ENCODE measurements at places on chromosomes 11 and 22.

GRCh38 chr22:41280065-41280464, 5.9 kb downstream of the RANGAP1 start:
- no peak for DNase-seq

GRCh38 chr22:46213052-46213451, 37.0 kb downstream of the CDPF1 start:
- no peak for DNase-seq

DNA sequence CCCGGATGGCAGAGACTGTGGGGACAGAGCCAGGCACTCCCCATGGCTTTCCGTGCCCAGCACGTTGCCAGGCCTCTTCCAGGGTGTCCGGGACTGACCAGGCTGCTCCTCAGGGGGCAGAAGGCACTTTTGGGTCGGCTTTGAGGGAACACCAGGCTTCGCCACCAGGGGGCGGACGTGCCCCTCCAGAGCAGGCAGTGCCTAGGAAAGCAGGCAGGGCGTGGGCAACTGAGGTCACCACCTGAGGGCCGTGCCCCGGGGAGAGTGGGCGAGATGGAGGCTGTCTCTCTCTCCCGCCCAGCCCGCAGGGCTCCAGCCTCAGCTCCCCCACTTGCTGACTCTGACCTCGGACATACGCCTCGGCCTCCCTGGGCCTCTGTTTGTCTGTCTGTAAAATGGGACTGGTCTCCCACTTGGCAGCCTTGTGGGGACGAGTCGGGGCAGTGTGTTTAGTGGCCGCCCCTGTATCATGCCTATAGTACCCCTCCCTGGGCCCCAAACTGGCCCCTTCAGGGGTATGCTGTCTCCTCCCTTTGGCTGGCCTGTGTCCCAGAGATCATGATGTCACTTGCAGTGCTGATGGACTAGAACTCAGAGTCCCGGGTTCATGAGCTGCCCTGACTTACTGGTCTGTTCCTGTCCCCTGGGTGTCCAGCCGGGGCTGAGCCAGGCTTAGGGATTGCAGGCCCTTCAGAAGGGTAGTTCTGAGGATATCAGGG, 4.4 kb upstream of the PRR5 start:
- peak; percentile 88 for DNase-seq

DNA sequence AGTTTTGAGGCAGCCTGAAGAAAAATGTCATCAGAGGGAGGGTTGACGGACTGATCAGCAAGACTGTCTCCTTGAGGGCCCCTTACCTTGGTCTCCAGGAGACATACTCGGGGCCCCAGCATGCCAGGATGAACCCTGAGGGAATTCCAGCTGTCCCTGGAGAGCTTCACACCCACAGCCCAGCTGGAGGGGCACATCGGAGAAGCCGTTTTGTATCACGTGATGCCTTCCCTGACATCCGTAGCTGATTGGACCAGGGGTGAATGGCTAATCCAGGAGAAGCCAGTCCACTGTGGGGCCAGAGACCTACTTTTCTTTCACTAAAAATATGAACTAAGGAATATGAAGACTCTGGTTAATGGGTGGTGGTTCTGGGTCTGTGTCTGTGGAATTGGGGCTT, 86.0 kb upstream of the TP53I11 start:
- no peak for DNase-seq

- DNase-seq: peak; percentile 24
Observed at GRCh38 chr22:25564979-25565677, 653 bp downstream of the GRK3 start.

GRCh38 chr11:117691218-117691514, 105.8 kb downstream of the DSCAML1 start:
- DNase-seq: no peak

- no peak for DNase-seq
Observed at GRCh38 chr11:40080434-40080833, 1379.0 kb downstream of the LRRC4C start.

DNA sequence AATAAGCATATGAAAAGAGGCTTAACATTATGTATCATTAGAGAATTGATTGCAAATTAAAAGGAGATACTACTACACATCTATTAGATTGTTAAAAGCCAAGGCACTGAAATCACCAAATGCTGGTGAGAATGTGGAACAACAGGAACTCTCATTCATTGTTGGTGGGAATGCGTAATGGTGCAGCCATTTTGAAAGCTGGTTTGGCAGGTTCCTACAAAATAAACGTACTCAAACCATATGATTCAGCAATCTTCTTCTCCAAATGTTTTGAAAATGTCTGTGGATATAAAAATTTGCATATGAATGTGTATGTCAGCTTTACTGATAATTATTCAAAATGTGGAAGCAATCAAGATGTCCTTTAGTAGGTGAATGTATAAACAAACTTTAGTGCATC, 176.4 kb upstream of the PLET1 start:
- no peak for DNase-seq

DNA sequence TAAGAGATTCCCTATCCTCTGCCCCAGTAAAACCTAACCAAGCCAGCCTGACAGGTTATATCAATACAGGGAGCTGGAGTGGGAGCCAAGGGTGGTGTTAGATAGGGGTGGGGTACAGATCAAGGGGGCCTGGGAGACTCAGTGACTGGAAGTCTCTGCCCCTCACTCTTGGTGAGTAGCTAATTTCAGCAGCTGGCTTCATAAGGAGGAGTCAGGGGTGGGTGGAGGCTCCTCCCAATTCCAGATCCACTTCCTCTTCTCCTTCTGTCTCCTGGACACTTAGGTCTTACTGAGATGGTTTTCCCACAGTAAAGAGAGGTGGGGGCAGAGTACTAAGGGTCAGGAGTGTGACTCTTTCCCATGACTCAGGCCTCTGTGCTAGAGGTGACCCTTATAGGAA, 1.1 kb upstream of the VSIG2 start:
- no peak for DNase-seq

DNA sequence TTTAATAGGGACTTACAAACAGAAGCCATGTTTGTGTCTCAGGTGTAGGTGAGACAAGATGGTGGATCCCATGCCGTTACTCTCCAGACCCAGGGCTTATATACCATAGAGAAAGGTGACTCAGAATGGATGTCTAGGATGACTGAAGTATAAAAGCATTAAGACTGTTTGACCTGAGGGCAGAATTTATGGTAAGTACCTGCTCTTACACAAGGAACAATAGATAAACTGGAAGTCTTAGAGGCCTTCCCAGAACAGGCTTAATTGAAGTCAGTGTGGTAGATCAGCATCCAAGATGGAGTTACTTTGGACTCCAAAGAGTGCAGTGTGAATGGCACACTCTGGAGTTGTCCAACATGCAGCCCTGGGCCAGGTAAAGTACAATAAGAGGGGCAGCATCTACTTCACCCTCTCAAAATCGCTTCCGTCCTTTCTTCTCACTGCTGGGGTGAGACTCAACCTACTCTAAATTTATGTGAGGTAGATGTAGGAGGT, 387.0 kb upstream of the DDI1 start:
- no peak for DNase-seq

DNA sequence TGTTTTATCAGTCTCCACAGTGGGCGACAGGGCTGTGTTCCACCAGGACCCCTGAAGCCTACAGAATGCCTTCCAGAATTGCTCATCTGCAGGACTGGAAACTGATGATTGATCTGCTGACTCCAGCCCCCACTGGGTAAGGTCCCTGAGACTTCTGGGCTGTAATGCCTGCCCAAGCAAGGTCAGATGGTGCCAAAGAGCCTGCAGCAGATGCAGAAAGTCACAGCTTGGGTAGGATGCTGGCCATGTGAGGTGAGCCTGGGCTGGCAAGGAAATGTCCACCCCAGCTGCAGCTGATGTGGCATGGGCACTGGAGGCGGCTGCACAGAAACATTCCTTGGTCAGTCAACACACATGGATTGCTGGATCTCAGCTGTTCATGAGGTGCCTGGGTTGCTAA, 30.9 kb downstream of the LRRC32 start:
- no peak for DNase-seq

GRCh38 chr11:17552392-17553248, 5.6 kb downstream of the OTOG start:
- DNase-seq: no peak

DNA sequence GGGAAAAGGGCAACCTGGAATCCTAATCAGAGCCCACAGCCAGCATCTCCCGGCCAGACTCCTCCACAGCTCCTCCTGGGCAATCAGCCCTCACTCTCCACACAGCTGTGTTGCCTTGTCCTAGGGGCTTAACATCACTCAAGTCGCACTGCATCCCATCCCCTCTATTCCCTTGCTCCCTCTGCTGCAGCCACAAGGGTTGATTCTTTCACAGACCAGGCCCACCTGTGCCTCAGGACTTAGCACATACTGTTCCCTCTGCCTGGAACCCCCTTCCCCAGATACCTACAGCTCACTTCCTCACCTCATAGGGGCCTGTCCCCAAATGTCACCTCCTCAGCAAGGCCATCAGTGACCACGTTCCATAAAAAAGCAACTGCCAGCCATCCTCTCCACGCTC, 18.4 kb downstream of the SPATA19 start:
- DNase-seq: no peak

DNA sequence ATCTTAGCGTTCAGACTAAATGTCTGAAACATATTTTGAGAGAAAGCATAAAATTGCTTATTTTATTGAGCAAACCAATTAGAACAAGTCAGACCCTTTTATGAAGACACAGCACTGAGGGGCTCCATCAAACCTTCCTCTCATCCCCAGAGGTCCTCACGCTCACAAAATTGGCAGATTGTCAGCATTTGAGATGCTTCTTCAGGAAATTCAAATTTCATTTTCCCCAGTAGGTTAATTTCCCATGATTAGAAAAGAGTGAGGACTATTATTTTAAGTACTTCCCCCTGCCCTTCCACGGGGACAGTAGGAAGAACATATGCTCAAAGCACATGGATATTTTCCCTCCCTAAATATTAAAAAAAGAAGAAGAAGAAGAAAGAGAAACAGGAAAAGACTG, 851.8 kb downstream of the BRD1 start:
- DNase-seq: no peak

GRCh38 chr11:76820184-76820566, 37.0 kb downstream of the TSKU start:
- DNase-seq: no peak

DNA sequence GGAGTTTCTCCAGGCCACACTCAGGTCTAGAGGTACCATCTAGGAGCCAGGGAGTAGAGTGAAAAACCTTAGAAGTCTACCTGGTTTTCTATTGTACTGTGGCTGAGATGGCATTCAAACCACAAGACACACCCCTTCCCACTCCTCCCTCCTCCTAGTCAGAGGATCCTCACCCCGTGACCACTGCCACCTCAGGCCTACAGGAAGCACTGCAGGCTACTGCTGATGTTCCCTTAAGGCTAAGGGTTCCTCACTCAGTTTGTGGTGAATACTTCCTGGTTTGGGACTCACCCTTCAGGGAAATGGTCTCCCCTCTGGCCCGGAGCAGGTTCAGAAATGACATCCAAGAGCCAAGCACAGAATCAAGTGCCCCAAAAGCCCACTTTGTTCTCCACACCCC, 1293.9 kb downstream of the JRKL start:
- DNase-seq: no peak

GRCh38 chr22:29103121-29103520, 30.3 kb downstream of the KREMEN1 start:
- DNase-seq: no peak

- DNase-seq: no peak
Observed at GRCh38 chr22:37180531-37181231, 7.4 kb downstream of the C1QTNF6 start.

GRCh38 chr11:16745950-16746605, 7.6 kb downstream of the C11orf58 start:
- DNase-seq: no peak

GRCh38 chr11:129911298-129911697, 15.9 kb upstream of the NFRKB start:
- no peak for DNase-seq

DNA sequence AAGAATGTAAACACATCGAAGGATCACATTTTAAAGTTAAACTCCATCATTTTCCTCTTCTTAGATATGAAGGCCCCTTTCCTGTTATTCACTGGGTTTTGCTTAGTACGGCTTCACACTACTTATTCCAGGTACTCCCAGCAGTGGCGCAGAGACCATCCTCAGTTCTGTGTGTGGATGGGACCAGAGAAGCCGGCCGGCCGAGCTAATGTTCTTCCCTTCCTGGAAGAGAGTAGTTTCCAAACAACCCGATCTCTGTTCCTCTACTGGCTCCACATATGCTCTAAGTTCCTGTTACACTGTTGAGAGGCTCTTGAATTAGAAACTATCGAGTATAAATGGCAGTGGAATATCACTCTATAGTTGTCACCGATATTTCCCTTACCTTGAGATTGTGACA, 684 bp upstream of the NFRKB start:
- no peak for DNase-seq

GRCh38 chr11:19939415-19939929, 220.8 kb downstream of the DBX1 start:
- DNase-seq: no peak

DNA sequence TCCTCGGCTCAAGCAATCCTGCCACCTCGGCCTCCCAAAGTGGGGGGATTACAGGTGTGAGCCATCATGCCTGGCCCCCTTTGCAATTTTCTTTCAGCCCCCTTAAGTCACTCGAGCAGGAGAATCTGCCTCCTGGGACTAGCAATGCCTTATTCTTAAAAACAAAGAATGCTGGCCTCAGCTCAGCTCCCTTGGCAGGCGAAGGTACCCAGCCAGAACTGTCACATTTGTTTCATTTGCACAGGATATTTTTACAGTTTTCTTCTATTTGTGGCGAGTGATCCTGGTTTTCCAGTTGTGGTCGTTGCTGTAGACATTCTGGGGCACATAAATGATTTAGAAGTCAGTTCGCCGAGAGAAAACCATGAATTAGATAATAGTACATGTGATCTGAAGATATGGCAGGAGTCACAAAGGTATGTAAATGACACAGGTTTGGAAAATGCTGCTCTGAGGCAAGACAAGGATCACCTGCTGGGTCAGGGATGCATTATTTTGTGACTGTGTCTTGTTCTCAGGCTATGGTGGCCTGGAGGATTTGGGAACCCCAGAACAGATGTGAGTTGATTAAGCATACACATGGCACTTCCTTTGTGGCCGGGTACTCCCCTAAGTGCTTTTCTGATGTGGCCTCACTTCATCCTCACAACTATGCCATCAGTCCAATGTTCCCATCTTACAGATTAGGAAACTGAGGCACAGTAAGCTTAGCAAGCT, 51.2 kb upstream of the SLC22A12 start:
- no peak for DNase-seq

DNA sequence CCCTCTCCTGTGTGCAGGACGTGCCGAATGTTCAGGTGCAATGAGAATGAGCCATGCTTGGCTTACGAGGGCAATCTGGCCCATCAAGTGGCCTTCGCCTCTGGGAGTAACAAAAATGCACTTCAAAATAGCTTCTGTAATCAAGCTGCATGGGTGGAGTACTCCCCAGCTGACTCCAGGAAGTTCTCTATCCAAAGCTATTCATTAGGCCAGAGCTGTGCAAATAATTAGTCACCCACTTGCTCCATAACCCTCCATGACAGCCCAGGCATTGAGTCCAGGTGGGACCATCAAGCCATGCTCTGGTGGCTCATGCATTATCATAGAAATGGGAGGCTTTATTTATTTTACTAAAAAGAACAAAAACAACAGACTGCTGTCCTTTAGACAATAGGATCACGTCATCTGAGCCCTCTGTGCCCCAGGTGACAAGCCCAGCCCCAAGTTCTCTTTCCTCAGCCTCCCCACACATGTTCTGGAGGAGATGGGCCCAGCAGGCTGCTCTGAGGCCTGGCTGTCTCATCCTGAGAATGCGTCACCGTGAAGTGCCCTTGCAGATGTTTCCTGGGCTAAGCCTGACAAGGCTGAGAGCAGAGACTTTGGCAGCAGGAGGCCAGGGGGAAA, 244.7 kb downstream of the ETS1 start:
- peak; percentile 60 for DNase-seq

GRCh38 chr11:5596607-5597201, at the start of gene TRIM6:
Gene TRIM6, plus strand, starts transcription at chr11:5596637. Its CDS starts 261 bp downstream, at chr11:5596898.
- DNase-seq: no peak
